ENCODE measurements at places on chromosomes 5 and 9. TPM values are rescaled to one million over a fixed set of nuclear protein-coding genes. Genes with fewer than 3 reads are reported as not detected.

DNA sequence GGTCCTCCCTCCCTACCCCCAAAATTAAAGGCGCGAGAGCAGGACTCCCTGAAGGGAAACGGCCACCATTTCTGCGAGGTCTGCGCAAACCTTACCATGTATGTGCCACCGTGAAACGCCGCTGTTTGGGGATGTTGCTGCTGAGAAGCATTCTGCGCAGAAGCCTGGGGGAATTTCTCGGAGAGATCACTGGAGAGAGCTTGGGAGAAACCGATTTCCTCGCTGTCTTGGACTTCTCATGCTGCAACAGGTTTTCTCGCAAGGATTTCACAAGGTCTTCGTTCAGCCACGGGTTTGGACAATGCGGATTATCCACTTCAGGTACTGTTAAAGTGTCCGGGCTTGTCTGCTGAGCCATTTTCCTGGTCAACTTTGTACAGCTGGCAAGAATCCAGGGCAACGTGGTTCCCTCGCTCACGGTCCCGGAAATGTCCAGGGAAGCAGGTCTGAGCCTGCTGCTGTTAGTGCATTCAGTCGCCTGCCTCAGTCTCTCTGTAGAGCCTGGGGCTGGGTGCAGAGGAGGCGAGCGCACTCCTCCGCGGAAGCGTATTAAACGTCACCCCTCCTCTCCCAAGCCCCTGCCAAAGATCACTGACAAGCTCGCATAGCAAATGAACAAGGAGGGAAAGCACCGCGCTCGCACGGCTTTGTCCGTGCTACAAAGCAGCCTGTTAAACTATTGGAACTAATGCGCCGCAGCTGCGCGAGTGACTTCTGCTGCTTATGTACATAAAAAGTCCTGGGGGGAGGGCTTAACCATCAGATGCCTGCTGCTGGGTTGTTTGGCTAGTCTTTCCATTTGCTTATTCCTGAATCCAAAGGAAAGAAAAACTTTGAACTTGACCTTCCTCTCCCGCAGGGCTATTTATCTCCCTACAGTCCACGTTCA lies 125.1 kb downstream of the PDE4D start:
- H3K36me3 ChIP-seq: no peaks in the 10 kb centered on the region
- H3K27ac ChIP-seq: no peak overlapping the region
- peaks cover 15% of the 10 kb centered on the region for H3K27me3 ChIP-seq
- H3K4me3 ChIP-seq: peak overlapping the region; percentile 77
- DNase-seq: peak; percentile 70

- H3K36me3 ChIP-seq: no peaks in the 10 kb centered on the region
- no peak overlapping the region for H3K27ac ChIP-seq
- H3K4me1 ChIP-seq: peaks cover 10% of the 10 kb centered on the region
- no peak overlapping the region for H3K4me3 ChIP-seq
- no peaks in the 10 kb centered on the region for H3K27me3 ChIP-seq
These were observed 60.1 kb upstream of the CLINT1 start for GRCh38 chr5:157918811-157919742.

DNA sequence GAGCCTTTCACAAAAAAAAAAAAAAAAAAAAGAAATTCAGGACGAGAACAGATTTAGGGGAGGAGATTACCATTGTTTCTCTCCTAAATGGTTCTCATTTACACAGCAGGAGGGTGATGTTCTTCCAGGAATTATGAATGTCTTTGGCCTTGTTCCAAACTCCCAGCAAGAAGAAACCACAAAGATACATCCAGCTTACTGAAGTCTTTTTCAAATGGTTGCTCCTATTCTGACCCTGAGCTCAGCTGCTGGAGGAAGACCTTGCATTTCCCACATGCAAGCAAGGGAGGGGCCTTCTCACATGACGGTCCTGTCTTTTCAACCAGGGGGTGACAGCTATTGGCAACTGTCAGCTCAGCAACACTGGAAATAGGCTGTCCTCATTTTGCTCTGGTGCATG lies 203.0 kb upstream of the VLDLR start:
- peaks cover 17% of the 10 kb centered on the region for H3K4me1 ChIP-seq
- H3K27ac ChIP-seq: no peak overlapping the region
- H3K36me3 ChIP-seq: no peaks in the 10 kb centered on the region
- H3K27me3 ChIP-seq: no peaks in the 10 kb centered on the region
- no peak overlapping the region for H3K4me3 ChIP-seq

DNA sequence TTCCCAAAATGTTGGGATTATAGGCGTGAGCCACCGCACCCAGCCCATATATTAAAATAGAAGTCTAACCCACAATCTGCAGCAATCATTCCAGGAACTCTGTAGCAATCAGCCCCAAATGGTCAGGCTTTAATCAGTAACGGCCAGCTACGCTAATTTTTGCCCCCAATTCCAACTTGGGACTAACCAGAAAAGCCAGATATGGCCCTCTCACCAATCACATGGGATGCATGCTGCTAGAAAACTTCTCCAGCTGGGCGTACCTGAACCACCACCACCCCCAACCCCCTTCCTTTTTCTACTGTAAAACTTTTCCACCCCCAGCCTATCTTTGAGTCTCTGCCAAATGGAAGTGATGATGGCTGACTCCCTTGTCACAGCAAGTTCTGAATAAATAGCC lies 4.1 kb downstream of the SUSD1 start:
- no peak for DNase-seq
- H3K4me3 ChIP-seq: no peak overlapping the region
- H3K27me3 ChIP-seq: no peaks in the 10 kb centered on the region
- H3K36me3 ChIP-seq: no peaks in the 10 kb centered on the region

- H3K27me3 ChIP-seq: no peaks in the 10 kb centered on the region
- no peak overlapping the region for H3K27ac ChIP-seq
- no peak overlapping the region for H3K4me3 ChIP-seq
These were observed 18.3 kb downstream of the PARP8 start for GRCh38 chr5:50684721-50685120.

GRCh38 chr5:140189977-140190871 lies 15.2 kb downstream of the CYSTM1 start:
- peak; percentile 81 for DNase-seq
- H3K36me3 ChIP-seq: no peaks in the 10 kb centered on the region
- H3K27me3 ChIP-seq: no peaks in the 10 kb centered on the region
- H3K27ac ChIP-seq: peak overlapping the region; percentile 60
- peaks cover 12% of the 10 kb centered on the region for H3K4me1 ChIP-seq

DNA sequence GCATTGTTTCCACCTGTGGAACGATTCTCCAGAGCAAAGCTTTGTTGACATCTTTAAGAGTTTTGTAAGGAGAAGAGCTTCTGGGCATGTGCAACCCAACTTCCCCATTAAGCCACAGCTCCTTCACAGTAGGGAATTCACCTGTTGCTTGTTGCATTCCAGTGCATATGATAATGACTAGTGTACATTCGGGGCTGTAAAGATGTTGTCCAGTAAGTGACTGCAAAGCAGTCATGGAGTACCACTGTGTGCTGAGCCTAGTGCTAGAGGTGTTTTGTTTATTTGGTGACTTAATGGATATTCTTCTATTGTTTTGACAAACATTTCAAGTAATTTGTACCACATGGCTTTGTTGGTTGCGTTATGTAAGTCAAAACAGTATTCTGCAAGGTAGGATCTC lies 12.8 kb downstream of the UGCG start:
- H3K4me1 ChIP-seq: peaks cover 62% of the 10 kb centered on the region
- no peak overlapping the region for H3K27ac ChIP-seq
- no peaks in the 10 kb centered on the region for H3K27me3 ChIP-seq
- DNase-seq: no peak
- H3K36me3 ChIP-seq: peaks cover 13% of the 10 kb centered on the region

GRCh38 chr5:11239261-11240015 lies 478.4 kb upstream of the DAP start:
- H3K27ac ChIP-seq: no peak overlapping the region
- H3K4me3 ChIP-seq: no peak overlapping the region
- H3K4me1 ChIP-seq: no peaks in the 10 kb centered on the region

GRCh38 chr9:106487266-106487665 lies 375.7 kb upstream of the ZNF462 start:
- no peaks in the 10 kb centered on the region for H3K27me3 ChIP-seq
- DNase-seq: no peak
- no peaks in the 10 kb centered on the region for H3K36me3 ChIP-seq
- no peak overlapping the region for H3K27ac ChIP-seq
- no peaks in the 10 kb centered on the region for H3K4me1 ChIP-seq

DNA sequence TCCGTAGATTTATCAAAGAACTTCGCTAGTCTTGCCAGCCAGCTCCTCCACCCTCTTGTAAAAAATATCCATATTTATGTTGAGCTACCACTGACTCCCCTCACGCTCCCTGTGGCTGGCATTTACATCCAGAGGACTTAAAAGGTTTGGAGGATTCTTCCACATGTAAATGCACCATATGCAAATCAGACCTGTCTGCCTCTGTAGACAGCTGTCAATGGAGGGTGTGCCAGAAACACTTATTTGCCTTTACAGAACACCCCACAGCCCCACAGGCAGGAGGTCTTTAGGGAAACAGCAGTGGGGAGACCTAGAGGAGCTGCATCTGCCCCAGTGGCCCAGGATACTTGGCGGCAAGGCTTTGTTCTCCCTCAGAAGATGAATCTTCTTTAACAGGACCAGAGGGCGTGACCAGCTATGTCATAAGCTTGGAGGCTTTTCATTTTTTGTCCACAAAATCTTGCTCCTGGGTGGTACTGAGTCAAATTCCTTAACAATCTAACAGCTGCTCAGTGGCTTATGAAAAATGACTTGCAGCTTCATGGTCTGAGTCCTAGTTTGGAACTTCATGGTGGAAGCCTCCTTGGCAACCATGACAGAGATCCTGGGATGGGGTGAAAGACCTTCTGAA lies 535.8 kb downstream of the EBF1 start:
- no peaks in the 10 kb centered on the region for H3K36me3 ChIP-seq
- H3K27ac ChIP-seq: no peak overlapping the region
- H3K4me1 ChIP-seq: 0 out of 2 replicates have a peak, but pooled peaks cover 4% of the 10 kb centered on the region
- DNase-seq: no peak
- no peaks in the 10 kb centered on the region for H3K27me3 ChIP-seq

GRCh38 chr5:66830636-66831035 lies 234.4 kb downstream of the MAST4 start:
- peak; percentile 37 for DNase-seq
- peaks cover 8% of the 10 kb centered on the region for H3K4me1 ChIP-seq
- H3K27me3 ChIP-seq: no peaks in the 10 kb centered on the region
- H3K27ac ChIP-seq: 0 out of 2 replicates have a peak overlapping the region, but pooled peaks have one; percentile 21
- H3K4me3 ChIP-seq: no peak overlapping the region

GRCh38 chr9:91820949-91821880 lies 128.8 kb downstream of the ROR2 start:
- no peaks in the 10 kb centered on the region for H3K36me3 ChIP-seq
- no peak overlapping the region for H3K4me3 ChIP-seq
- DNase-seq: peak; percentile 88

DNA sequence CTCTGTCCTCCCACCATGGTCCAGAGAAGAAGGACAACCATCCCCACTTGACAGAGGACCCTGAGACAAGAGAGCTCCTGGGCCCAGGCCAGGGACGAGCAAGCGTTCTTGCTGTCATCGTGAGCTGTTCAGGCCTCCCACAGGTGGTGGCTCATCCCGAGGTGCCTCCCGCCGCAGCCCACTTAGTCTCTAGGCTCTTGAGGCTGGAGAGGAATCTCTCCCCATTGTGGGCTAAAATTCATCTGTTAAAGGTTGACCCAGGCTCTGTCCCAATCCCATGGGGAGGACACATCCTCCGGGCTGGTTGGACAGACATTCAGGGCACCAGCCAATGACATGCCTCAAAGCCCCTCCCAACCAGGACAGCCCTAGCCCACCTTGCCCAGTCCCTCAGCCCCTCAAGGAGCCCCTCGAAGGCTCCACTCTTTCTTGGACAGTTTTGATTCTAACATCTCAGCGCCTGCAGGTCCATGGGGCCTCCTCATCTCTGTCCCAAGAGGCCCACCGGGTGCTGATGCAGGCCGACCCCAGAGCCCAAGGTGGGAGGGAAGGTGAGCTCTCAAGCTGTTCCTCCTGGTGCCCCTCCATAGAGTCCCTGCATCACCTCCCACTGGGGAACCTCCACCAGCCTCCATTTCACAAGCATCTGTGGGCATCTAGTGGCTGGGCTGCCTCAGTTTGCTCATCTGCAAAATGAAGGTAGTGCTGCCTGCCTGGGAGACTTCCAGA lies 52.9 kb downstream of the BARX1 start:
- H3K4me1 ChIP-seq: no peaks in the 10 kb centered on the region
- DNase-seq: no peak
- H3K27ac ChIP-seq: no peak overlapping the region
- H3K27me3 ChIP-seq: no peaks in the 10 kb centered on the region
- H3K36me3 ChIP-seq: no peaks in the 10 kb centered on the region

- DNase-seq: no peak
- no peak overlapping the region for H3K4me3 ChIP-seq
- no peak overlapping the region for H3K27ac ChIP-seq
- H3K36me3 ChIP-seq: no peaks in the 10 kb centered on the region
- no peaks in the 10 kb centered on the region for H3K4me1 ChIP-seq
These were observed 181.2 kb downstream of the MACROH2A1 start for GRCh38 chr5:135217669-135218485.

- H3K36me3 ChIP-seq: no peaks in the 10 kb centered on the region
- H3K27ac ChIP-seq: no peak overlapping the region
- H3K27me3 ChIP-seq: no peaks in the 10 kb centered on the region
- peaks cover 28% of the 10 kb centered on the region for H3K4me1 ChIP-seq
- no peak for DNase-seq
These were observed 21.5 kb upstream of the COL5A1 start for GRCh38 chr9:134619983-134620661.

DNA sequence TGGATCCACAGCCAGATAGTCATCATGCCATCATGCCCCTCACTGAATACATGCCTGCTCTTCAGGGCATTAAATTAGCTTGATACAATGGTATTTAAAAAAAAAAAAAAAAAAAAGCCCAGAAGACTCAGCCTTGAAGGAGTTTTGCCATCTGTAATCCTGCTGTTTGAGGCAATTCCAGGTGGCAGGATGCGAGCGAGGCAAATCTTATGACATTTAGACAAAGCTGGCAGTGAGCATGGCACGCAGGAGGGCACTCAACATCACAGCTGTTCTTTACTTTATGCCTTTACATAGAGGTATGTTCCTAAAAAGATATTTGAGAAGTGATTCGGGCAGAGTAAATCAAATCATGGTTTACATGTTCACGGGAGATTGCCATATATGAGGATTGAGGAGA lies 692.0 kb upstream of the DMAC1 start:
- no peaks in the 10 kb centered on the region for H3K27me3 ChIP-seq
- no peak overlapping the region for H3K27ac ChIP-seq
- H3K4me1 ChIP-seq: no peaks in the 10 kb centered on the region
- no peak for DNase-seq

The DNAJA1 gene
- 84.6 TPM for total RNA-seq

The FBP1 gene
- not detected for total RNA-seq

The BTNL3 gene
- not detected for total RNA-seq

The PFDN1 gene
- 95.8 TPM for total RNA-seq

Data from GM23248 (cell line).